ENCODE measurements at places on chromosomes 11 and 22. TPM values are rescaled to one million over a fixed set of nuclear protein-coding genes. Genes with fewer than 3 reads are reported as not detected.

GRCh38 chr22:37930270-37930951 is 23.0 kb downstream of the C22orf23 start:
- no peak for DNase-seq

- DNase-seq = no peak
Observed at GRCh38 chr11:130269326-130269943, 45.3 kb downstream of the ZBTB44 start.

- DNase-seq = no peak
Observed at GRCh38 chr11:44709281-44709562, 17.5 kb upstream of the TSPAN18 start.

DNA sequence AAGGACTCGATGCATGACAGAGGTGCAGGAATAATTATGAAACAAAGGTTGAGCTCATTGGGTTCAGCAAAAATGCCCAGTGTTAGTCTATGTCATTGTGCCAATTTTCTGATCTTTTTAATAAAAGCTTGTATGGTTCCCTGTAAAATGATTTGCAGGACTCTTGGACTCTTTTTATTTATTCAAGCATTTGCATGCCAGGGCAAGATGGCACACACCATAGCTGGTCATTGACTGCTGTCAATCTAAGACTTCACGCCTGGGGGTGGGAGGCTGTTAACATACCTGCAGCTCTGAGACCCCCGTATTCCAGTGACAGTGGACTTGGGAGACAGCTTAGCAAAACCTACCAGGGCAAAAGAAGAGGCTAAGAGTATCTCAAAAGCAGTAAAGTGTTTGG is 32.0 kb upstream of the ANO1 start:
- DNase-seq = no peak

DNA sequence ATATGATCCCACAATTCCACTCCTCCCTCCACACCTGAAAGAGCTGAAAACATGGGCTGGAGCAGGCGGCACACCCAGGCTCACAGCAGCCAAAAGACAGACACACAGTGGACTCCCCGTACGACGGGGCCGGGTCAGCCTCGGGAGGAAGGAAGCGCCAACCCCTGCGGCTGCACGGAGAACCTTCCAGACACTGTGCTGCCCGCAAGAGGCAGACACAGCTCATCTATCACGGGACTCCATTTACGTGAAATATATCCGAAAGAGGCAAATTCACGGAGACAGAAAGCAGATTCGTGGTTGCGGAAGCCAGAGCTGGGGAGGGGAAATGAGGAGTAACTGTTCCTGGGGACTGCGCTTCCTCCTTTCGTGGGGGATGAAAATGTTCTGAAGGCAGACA is 165.0 kb downstream of the BRD1 start:
- no peak for DNase-seq

- no peak for DNase-seq
Observed at GRCh38 chr11:111101881-111102280, 143.6 kb upstream of the POU2AF2 start.

DNA sequence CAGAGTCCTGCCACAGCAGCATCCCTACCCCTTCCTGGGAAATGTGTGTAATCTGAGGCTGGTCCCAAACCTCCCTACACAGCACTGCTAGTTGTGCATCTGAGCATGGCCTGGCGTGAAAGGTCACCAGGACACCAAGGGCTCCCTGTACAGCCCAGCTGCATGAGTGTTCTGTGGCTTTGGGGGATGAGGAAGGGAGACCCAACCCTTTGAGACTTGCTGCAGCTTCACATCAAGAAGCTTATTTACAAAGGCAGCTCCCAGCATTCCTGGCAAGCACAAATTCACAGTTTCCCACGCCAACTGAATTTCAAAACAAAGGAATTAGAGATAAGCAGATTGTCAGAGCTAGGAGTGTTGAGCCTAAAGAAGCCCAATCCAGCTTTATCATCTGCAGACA is 32.2 kb downstream of the CSNK2A3 start:
- DNase-seq = no peak

- no peak for DNase-seq
Observed at GRCh38 chr22:22748756-22749155, 104.3 kb downstream of the GGTLC2 start.

DNA sequence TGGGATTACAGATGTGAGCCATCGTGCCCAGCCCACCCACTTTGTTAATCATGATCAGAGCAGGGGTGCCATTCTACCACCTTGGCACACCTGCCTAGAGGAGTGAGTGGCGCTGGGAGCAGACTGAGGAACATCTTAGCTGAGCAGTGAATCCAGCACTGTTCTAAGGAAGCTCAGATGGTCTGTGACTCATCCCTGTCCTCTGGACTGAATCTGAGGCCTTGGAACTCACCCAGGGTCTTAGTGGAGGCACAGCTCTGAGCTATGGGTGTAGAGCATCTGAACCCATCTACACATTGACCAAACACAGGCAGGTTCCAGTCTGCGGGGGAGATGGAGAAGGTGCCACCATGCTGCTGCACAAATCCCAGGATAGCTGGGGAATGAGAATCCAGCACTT is 14.9 kb downstream of the PGAP2 start:
- DNase-seq = no peak

DNA sequence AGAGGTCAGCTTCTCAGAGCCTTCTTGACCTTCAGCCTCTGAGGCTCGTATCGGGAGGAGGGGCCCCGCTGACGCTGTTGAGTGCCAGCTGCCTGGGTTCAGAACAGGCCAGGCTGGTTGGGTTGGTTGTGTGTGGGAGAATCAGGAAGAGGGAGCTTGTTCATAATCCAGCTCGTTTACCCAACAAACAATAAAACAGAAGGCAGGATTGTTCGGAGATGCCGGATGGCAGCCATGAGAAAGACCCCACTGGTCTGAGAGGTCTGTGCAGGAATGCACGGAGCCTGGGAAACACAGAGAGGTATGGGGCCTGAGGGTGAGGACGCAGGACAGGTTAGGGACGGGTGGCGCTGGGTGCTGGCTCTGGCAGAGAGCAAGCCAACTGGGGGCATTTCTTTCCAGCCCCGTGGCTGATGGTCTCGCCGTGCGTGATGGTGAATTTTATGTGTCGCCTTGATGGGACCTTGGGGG is 31.6 kb upstream of the SHANK2 start:
- no peak for DNase-seq

DNA sequence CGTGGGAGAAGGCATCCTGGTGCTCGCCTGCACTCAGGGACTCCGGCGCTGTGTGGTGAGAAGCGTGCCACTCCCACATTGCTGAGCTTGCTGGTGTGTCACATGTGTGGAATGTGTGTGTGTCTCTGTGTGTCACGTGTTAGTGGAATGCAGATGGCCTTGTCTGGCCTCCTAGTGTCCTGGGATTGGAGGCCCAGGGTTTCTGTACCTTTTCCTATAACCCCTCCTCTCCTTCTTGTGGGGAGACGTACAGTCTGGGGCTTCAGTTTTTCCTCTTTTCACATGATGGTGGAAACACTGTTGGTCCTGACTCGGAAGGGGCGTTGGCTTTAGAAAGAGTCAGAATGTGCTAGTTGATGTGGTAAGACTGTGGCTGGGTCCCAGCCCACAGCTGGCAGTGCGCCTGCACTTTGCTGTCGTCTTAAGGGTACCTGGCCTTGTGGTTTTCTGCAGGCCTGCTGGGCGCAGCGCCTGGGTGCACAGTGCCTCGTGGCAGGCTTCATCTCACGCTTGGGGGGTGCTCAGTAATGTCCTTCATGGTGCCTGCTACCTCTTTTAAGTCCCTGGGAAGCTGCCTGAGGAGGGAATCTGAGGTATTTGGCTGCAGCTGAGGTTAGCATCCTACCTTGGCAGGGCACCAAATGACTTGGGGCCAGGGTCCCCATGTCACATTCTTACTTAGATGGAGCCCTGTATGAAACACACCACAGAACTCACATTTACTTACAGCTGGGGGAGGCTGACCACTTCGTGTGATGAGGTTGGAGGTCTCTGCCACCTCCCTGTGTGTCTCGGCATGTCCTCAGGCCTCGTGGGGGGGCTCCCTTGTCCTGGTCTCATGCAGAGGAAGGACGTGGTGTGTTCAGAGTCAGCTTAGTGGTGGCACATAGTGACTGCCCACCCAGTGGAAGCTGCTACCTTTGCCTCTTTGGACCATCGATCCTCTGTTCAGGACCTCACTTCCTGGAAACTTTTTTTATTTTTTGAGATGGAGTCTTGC is 61.9 kb downstream of the MED15 start:
- DNase-seq = peak; percentile 72

DNA sequence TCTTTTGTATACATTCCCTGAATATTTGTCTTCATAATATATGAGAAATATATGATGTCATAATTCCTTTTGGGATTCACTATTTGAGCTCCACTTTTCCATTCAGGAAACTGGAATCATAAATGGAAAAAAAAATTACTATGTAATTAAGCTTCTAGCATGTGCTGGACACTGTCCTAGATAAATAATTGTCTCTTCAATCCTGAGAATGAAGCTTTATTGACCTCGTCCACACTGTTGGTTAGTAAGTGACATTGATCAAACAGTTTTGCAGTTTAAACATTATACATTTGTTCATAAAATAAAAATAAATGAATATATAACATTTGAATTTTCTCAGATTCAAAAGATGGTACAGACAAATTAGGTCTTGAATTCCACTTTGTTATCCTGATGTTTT is 1691.2 kb downstream of the LRRC4C start:
- DNase-seq = no peak

- no peak for DNase-seq
Observed at GRCh38 chr11:30635401-30635989, 49.3 kb upstream of the MPPED2 start.

DNA sequence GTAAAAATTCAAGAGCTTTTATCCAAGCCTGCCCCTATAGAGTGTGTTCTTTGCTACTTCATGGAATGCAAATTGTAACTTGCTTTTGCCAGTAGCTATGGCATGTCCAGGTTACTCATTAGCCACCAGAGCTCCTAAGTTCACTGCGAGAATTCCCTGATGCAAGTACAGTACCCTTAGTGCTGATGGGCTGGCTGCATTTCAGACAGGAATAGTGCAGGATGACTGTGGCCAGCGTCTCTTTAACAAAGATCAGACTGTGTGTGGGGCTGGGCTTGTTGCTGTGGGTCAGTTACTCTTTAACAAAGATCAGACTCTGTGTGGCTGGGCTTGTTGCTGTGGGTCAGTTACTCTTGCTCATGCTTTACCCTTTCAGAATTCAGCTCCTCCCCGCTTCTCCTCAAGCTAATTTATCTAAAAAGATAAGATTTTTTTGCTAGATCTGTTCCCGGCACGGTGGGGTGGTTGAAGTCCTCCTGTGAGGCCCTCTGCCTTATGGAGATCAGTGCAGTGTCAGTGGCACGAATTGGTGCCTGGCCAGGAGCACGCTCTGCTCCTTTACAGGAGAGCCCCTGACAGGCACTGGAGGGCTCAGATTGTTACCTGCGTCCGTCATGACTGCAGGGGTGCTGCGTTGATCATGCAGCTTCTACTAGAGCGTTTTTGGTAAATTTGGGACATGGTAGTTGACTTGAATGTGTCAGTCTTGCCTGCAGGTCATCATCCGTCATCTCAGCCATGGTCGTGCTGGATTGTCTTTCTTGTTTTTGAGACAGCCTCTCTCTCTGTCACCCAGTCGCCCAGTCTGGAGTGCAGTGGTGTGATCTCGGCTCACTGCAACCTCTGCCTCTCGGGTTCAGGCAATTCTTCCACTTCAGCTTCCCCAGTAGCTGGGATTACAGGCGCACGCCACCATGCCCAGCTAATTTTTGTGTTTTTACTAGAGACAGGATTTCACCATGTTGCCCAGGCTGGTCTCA is 27.0 kb downstream of the AP2A2 start:
- DNase-seq = no peak

GRCh38 chr11:129955282-129955681 is 47.4 kb downstream of the PRDM10 start:
- no peak for DNase-seq

- DNase-seq = no peak
Observed at GRCh38 chr22:35381424-35382009, 621 bp downstream of the HMOX1 start.

DNA sequence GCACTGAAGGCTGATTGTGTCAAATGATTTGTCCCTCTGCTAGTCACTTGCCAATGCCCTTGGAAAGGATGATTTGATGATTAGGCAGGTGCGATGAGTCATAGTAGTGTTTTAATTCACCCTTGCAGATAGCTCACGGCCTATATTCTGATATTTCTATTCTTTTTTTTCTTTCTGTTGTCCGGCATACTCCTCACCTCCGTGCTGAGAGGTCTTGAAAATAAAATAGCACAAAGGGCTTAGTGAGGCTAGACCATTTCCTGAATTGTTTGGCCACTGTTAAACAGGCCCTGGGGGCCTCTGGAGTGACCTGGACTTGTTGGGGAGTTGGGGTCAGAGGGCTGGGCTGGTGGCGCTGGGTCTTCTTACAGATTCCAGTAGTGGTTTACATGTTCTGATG is 99.8 kb downstream of the ZBTB16 start:
- DNase-seq = no peak

DNA sequence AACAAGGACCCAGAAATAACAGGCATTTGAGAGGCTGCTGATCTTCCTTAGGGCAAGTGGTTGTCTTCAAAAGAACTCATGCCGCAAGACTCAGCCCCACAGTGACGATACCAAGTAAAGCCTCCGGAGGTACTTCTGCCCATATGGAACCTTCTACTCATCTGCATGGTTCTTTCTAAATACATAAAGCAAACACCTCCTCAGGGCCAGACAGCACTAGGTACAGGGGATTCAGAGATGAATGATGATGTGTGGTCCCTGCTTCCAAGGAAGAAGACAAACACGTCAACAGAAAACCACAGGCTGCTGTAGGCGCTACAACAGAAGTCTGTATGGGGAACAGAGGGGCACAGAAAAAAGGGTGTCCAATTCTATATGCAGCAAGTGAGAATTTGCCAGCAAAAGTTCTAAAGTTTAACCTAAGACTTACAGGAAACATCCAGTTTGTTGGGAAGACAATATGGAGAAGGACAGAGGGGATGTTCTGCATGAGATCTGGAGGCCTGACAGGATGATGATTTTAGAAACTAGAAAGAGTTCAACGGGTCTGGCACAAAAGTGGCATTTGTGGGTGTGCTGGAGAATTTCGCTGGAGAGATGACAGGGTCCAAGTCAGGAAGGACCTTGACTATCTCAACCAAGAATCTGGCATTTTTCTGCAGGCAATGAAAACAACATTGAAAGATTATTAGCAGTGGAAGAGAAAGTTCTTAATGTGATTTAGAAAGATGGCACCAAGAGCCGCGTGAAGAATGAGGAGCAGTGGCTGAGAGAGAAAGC is 23.7 kb downstream of the JAML start:
- peak; percentile 19 for DNase-seq

GRCh38 chr11:68843703-68844312 is 2.1 kb upstream of the CPT1A start:
- DNase-seq = peak; percentile 61

GRCh38 chr11:9550191-9550628 is 23.3 kb upstream of the WEE1 start:
- no peak for DNase-seq

Gene PCSK7
- 355 TPM for total RNA-seq

Gene NUDT8
- total RNA-seq = 1.5 TPM

Gene DRD4
- 0.40 TPM for total RNA-seq

Gene LRRC74B
- total RNA-seq = 0.10 TPM

Gene BARX2
- not detected for total RNA-seq

Gene CBL
- 41.9 TPM for total RNA-seq

Gene NCAM1
- total RNA-seq = 0.44 TPM

Gene KRTAP5-2
- total RNA-seq = not detected

All from T-helper 17 cell (primary cell).